ENCODE measurements at places on chromosomes 2 and 18.

DNA sequence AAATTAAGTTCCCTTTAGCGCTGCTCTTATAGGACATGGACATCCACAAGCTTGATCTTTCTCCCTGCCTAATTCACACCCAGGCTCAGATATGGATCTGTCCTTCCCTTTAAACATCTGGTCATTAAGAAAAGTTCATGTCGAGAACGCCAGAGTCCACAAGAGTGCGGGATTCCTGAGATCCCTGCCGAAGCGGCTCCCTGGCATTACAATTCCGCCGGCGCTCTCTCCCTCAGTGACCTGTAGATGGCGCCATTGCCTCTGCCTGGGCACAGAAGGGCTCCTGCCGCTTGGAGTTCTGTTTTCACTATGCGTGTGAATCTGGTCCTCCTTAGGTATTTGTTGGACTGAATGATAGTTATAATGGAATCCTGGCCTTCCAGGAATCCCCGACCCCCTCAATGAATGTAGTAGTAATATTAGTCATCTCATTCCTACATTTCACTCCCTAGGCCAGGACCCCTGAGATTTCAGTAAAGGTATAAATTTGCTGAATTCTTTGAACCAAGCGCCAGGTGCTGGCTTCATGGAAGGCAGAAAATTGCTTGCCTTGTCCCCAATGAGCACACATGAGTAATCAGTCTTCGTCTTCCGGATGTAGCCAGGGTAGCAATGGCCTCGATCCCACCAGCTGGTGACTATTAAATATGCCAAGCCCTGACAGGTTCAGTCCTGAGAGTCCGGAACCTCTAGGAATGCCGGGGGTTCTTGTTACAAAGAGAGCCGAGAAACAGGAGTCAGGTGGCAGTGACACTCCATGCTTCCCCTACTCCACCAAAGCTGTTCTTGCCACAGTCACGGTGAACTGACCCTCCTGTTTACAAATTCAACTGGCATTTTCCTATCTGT lies 26.4 kb upstream of the CD207 start:
- DNase-seq: peak; percentile 76

- no peak for DNase-seq
Observed at GRCh38 chr2:120961396-120961795, 225.7 kb downstream of the GLI2 start.

GRCh38 chr2:25844089-25844488 lies 34.2 kb downstream of the ASXL2 start:
- no peak for DNase-seq

GRCh38 chr2:154720651-154721050 lies 22.2 kb downstream of the KCNJ3 start:
- peak; percentile 28 for DNase-seq

GRCh38 chr2:19072161-19072560 lies 286.3 kb downstream of the OSR1 start:
- no peak for DNase-seq

GRCh38 chr2:242056785-242057184 lies 187.3 kb downstream of the RTP5 start:
- no peak for DNase-seq

DNA sequence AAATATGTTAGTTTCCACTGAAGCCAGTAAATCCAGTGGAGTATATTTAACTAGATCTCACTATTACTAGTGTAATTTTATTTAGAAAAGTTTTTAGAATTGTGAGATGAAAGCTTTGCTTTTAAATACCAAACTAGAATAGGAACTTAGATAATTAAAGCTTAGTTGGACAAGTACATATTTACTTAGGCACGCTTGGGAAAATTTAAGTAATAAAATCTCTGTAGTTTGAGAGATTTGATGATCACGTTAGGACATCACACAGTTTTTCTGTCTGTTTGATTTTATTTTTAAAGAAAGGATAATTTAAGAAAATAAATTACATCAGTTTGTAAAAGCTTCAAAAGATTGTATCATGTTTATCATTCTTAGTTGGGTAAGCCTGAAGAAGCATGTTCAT lies 140.8 kb upstream of the IL1R2 start:
- no peak for DNase-seq

- no peak for DNase-seq
Observed at GRCh38 chr2:162968306-162968705, 129.7 kb upstream of the KCNH7 start.

DNA sequence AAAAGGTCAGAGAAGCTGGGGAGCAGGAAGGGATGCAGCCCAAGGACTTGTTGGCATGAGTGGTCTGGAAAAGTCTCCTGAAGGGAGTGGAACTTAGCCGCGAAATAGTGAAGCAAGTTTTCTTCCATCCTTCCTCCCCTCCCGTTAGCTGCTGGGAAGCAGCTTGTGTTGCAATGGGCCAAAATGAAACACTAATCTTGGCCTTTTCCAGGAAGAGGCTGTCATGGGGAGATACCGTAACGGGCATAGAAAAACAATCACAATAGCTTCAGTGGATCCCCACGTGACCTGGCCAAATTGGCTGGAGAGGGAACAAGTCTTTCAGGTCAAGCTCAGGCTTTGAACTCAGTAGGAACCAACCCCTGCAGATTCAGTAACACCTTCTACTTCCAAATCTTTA lies 49.3 kb downstream of the SEMA4F start:
- peak; percentile 44 for DNase-seq

DNA sequence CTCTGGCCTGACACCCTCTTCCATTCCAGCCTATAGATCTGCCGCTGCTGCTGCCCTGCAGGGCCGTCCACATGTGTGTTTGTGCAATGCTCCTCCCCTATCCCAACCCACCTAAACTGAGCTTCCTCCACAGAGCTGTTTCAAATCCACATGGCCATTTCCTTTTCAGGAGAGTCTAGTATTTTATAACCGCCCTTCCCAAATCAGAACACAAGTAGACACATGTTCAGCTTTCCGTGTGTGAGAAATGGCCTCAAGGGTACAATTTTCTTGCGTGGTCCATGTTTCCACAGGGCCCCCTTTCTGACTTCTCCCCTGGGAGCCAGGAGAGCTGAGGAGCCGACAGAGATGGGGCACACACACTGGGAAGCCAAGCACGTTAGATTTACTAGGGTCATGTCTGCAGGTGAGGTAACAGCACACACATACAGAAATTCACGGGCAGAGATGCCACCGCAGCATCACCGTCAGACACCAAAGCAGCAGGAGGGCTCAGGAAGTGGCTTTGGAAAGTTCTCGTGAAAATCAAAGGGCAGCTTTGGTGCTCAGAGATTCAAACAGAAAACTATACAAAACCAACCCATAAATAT lies 102.9 kb upstream of the TGFA start:
- no peak for DNase-seq

Measured in OCI-M1 (cell line).